Cardiac muscle cell (in vitro differentiated cells and primary cell): ENCODE measurements at places on chromosomes 16 and 17. TPM values are rescaled to one million over a fixed set of nuclear protein-coding genes. Genes with fewer than 3 reads are reported as not detected.

DNA sequence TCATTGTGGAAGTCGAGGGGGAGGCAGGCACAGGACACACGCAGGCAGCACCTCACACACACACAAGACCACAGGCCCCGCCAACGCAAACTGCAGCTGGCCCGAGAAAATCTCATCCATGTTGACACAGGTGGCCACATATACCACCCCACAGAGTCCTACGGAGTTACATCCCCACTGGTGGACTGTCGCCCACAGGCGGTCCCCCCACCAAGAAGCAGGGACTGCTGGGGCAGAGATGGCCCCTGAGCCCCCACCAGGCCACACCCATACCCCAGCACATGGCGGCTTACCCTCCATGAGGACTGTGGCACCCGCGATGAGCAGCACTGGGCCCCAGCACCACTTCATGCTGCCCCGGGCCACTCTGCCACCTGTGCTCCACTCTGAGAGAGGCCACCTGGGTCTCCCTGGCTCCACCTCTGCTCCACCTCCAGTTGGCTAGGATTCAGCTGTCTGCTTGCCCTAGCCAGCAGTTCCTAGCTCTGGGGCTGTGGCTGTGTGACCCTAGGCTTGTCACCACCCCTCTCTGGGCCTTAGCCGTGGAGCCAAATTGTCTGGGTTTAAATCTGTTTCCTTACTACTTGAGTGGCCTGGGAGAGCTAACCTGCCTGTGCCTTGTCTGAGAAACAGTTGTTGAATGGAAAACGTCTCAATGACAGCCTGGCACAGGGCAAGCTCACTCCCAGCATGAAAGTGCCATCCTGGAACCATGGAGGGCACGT, at the start of gene PRSS53:
Gene PRSS53, minus strand, starts transcription at position 485 of the 725 bp plus-strand sequence. Its CDS starts 134 bp downstream, at position 351.
- no peaks in the 10 kb centered on the region for H3K27me3 ChIP-seq
- H3K27ac ChIP-seq = no peak within 1 kb of the TSS
- no peaks in the 10 kb centered on the region for H3K36me3 ChIP-seq
- no peak within 1 kb of the TSS for H3K4me3 ChIP-seq
- no peak for DNase-seq

- peaks cover 39% of the 10 kb centered on the region for H3K27me3 ChIP-seq
- H3K36me3 ChIP-seq = no peaks in the 10 kb centered on the region
- DNase-seq = peak; percentile 22
- H3K27ac ChIP-seq = no peak overlapping the region
- peaks cover 5% of the 10 kb centered on the region for H3K4me1 ChIP-seq
Measured at GRCh38 chr17:46853896-46854444, 2.6 kb downstream of the WNT9B start.

Gene C17orf78
- not detected in 2 replicates for polyA plus RNA-seq

Gene JPH3
- polyA plus RNA-seq = 8.0 and 15.5 TPM in 2 replicates

Gene FBXO39
- not detected in 2 replicates for polyA plus RNA-seq
